ENCODE measurements at places on chromosomes 12 and 14. TPM values are rescaled to one million over a fixed set of nuclear protein-coding genes. Genes with fewer than 3 reads are reported as not detected.

DNA sequence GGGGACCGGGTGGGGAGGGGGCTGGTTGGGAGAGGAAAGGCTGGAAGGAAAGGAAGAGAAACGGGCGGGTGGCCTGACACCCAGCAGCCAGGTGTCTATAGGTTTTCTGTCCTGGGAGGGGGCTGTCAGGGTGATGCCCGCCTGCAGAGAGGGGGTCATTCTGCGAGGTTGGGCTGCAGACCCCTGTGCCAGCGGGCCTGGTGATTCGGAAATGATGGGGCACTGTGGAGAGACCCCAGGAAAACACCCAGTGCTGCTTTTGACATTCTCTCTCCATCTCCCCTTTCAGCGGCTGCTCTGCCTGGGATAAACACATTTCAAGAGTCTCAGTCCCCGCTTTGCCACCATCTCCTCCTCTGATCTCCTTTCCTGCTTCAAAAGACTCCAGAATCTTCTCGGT, 168.5 kb upstream of the RTL1 start:
- H3K36me3 ChIP-seq: no peaks in the 10 kb centered on the region
- peak; percentile 51 for DNase-seq
- peaks cover 8% of the 10 kb centered on the region for H3K27me3 ChIP-seq
- no peak overlapping the region for H3K27ac ChIP-seq
- peaks cover 3% of the 10 kb centered on the region for H3K4me1 ChIP-seq

Gene ZNF605
- total RNA-seq: 3.3 TPM

Gene TESPA1
- total RNA-seq: not detected

DNA sequence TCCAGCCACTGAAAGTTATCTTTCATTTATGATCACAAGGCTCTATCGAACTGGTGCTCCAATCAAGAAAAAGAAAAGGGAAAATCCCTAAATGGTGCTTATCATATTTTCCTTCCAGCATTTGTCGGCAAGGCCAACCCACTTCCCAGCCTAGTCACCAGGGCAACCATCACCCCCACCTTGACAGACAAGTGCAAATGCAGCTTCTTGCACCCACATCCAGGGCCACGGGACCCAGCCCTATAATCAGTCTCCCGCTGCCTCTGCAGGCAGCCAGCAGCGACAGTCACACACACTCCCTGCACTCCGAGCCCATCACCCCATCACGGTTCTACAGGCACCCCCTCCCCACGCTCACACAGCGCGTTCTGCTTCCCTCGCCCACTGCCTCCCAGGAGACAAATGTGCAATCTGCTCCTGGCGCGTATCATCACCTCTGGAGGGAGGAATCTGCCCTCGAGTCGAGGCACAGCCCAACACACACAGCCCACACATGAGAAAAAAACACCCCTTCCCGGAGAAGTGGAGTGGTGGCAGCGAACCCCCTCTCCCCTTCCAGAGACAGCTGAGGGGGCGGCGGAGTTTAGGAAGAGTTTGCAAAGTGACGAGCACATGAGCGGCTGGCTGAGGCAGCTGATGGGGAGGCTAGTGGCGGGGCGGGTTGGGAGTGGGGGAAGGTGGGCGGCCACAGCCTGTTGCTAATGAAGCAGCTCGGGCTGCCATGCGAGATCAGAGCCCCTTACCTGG, 9.3 kb upstream of the PPP4R4 start:
- DNase-seq: no peak
- no peak overlapping the region for H3K4me3 ChIP-seq
- H3K27ac ChIP-seq: no peak overlapping the region
- peaks cover 13% of the 10 kb centered on the region for H3K4me1 ChIP-seq
- no peaks in the 10 kb centered on the region for H3K27me3 ChIP-seq

DNA sequence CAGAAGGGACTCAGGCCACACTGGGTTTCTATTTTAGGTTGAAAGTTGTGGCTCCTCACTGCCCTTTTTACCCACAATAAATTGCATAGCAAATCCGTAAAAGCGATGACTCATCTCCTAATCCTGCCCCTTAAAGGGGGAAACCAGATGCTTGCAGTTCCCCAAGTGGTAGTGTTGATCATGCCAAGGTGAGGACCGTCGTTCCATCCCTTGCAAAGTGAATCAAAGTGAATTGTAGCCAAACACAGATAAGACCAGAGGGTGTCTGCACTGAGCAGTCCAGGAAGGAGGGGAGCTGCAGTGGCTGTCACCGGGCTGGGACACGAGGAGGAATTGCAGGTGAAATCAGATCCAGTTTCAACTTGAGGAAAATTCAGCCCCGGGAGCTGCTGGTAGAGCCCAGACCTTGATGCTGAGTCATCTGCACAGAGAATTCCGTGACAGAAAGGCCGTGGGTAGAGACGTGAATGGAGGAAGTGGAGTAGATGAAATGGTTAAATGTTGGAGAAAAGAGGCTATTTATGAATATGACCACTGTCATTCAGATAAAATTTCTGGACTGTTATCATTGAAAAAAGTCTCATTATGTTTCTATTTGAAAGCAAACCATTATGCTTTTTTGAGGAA, 44.2 kb upstream of the MMP17 start:
- no peaks in the 10 kb centered on the region for H3K27me3 ChIP-seq
- peaks cover 68% of the 10 kb centered on the region for H3K36me3 ChIP-seq
- no peak overlapping the region for H3K27ac ChIP-seq

GRCh38 chr14:75970989-75971388, 10.8 kb downstream of the TGFB3 start:
- H3K27me3 ChIP-seq: no peaks in the 10 kb centered on the region
- peaks cover 32% of the 10 kb centered on the region for H3K36me3 ChIP-seq
- DNase-seq: no peak
- no peak overlapping the region for H3K4me3 ChIP-seq
- H3K4me1 ChIP-seq: peaks cover 7% of the 10 kb centered on the region

Gene REP15
- 1.4 TPM for total RNA-seq

DNA sequence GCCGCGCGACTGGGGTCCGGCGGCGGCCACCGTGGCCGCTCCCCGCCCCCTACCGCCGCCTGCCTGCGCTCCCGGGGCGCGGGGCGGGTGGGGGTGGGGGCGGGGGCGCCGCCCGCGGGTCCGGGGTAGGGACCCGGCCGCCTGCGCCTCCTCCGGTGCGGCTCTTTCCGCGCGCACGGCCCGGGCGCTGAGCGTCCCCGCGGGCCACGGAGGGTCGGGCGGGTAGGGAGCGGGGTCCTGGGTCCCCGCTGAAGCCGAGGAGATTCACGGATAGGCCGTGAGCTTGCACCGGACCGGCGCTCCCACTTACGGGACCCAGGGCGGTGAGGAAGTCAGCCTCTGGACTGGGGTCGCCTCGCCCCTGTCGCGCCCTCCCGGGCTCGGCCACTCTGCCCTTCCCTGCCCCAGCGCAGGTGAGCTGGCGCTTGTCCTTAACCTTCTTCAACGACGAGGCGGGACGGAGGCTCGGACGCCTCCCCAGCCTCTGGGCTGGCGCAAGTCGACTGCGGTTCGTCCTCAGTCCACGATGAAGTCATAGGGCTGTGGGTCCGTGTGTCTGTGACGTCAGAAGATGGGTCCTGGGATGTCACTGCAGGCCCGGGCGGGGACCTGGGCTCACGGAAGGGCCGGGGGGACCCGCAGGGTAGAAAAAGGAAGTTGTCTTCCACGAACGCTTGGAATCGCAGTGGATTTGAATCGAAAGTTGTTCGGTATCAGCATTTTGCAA, 514 bp downstream of the FBXO34 start:
- peaks cover 39% of the 10 kb centered on the region for H3K4me1 ChIP-seq
- no peaks in the 10 kb centered on the region for H3K27me3 ChIP-seq
- peak overlapping the region; percentile 90 for H3K4me3 ChIP-seq
- DNase-seq: peak; percentile 82
- peak overlapping the region; percentile 95 for H3K27ac ChIP-seq
- H3K36me3 ChIP-seq: no peaks in the 10 kb centered on the region

GRCh38 chr12:93200291-93200917, 177.3 kb upstream of the NUDT4 start:
- no peaks in the 10 kb centered on the region for H3K27me3 ChIP-seq
- no peaks in the 10 kb centered on the region for H3K36me3 ChIP-seq
- H3K27ac ChIP-seq: no peak overlapping the region
- no peak for DNase-seq

- DNase-seq: no peak
- no peak overlapping the region for H3K27ac ChIP-seq
- no peaks in the 10 kb centered on the region for H3K36me3 ChIP-seq
- no peak overlapping the region for H3K4me3 ChIP-seq
- H3K27me3 ChIP-seq: no peaks in the 10 kb centered on the region
Measured at GRCh38 chr14:29663281-29663801, 264.3 kb downstream of the PRKD1 start.

DNA sequence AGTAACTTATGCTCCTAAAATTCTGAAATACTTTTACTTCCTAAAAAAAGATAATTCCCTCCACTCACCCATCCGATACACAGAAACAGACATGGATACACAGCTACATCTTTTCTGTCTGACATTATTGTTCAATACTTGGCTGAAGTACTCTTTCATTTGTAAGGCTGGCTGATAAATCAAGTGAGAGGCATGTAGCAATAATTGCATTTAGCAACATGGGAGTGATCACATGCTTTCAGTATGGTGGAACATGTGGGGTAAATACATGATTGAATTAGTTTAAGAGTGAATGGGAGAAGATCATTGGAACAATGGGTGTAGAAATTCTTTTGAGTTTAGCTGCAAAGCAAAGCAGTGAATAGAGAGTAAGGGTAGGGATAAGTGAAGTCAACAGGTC, 25.6 kb downstream of the PTPRQ start:
- no peaks in the 10 kb centered on the region for H3K36me3 ChIP-seq
- H3K27ac ChIP-seq: no peak overlapping the region
- no peaks in the 10 kb centered on the region for H3K4me1 ChIP-seq
- H3K27me3 ChIP-seq: no peaks in the 10 kb centered on the region

- no peak overlapping the region for H3K27ac ChIP-seq
- no peaks in the 10 kb centered on the region for H3K4me1 ChIP-seq
- DNase-seq: no peak
Measured at GRCh38 chr12:7832059-7832696, 40.5 kb downstream of the SLC2A14 start.

DNA sequence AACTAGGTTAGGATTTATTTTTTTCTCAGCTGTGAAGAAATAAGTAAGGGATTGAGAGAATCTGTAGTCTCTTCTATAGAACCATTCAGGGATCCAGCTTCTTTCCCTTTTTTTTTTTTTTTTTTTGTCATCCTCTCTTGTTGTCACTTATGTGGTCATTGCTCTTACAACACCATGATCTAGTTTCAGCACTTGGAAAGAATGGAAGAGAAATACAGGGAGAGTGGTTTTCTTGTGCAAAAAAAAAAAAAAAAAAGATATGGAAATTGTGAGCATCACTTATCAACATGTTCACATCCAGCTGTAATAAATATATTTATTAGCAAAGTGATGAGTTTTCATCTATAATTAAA, 599.3 kb downstream of the SLC6A15 start:
- no peak for DNase-seq
- no peak overlapping the region for H3K4me3 ChIP-seq
- no peaks in the 10 kb centered on the region for H3K27me3 ChIP-seq
- H3K36me3 ChIP-seq: no peaks in the 10 kb centered on the region
- no peaks in the 10 kb centered on the region for H3K4me1 ChIP-seq

Gene KSR2
- 0.07 TPM for total RNA-seq

DNA sequence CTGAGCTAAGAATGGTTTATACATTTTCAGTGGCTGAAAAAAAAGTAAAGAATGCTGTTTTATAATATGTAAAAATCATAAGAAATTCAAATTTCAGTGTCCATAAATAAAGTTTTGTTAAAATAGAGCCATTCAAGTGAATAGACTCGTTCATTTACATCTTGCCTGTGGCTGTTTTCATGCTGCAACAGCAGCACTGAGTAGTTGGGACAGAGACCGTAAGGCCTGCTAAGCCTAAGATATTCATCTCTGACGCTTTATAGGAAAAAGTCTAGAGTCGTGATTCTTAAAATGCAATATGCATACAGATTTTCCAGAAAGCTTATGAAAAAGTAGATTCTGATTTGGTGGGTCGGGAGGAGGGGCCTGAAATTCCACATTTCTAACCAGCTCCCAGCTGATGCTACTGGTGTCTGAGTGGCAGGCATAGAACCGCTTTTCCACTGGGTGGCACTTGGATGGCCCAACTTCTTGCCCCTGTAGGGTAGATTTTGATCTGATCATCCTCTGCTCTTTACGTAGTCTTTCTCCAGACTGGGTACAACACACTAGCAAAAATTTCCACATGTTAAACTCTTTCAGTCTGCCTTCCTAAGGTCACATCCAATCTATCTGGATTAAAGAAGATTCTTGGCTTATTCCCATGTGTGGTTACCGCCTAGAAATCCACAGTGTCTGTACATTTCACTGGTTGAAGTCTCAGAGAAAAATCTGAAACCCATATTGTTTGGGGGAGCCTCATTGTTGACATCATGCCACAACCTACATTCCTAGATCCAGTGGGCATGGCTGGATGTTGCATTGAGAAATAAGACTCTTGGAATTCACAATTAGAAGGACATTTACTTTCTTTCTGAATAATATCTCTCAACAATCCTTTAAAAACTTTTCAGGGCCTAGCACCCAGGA, 151.2 kb downstream of the C12orf75 start:
- DNase-seq: no peak
- H3K27ac ChIP-seq: no peak overlapping the region
- H3K4me3 ChIP-seq: no peak overlapping the region
- no peaks in the 10 kb centered on the region for H3K27me3 ChIP-seq

DNA sequence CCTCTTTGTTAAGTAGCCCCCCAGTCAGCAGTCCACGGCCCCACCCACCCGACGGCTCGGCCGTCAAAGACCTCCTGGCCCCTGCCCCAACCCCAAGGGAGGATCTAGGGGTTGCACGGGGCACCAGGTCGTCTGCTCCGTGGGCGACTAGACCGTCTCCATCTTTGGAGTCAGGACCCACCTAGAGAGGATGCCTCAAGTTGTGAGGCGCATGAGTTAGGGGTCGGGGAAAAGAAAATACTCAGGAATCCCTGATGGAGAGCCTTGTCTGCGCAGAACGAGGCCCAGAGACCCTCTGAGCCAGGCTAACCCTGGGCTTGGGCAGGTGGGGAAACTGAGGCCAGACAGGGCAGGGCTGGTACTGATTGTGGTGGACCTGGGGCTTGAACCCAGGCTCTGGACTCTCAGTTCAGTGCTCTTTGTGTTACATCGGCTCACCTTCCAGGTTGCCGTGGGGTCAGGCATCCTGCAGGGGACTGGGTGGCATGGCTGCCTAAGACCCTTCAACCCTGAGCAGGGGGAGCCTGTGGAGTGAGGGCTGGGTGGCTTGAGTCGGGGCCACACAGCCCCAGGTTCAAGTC, 839 bp downstream of the OTUB2 start:
- no peaks in the 10 kb centered on the region for H3K27me3 ChIP-seq
- no peak overlapping the region for H3K27ac ChIP-seq
- no peak for DNase-seq
- H3K36me3 ChIP-seq: no peaks in the 10 kb centered on the region
- peak overlapping the region; percentile 72 for H3K4me3 ChIP-seq
- no peaks in the 10 kb centered on the region for H3K4me1 ChIP-seq
